ENCODE measurements at places on chromosomes 1 and 21.

DNA sequence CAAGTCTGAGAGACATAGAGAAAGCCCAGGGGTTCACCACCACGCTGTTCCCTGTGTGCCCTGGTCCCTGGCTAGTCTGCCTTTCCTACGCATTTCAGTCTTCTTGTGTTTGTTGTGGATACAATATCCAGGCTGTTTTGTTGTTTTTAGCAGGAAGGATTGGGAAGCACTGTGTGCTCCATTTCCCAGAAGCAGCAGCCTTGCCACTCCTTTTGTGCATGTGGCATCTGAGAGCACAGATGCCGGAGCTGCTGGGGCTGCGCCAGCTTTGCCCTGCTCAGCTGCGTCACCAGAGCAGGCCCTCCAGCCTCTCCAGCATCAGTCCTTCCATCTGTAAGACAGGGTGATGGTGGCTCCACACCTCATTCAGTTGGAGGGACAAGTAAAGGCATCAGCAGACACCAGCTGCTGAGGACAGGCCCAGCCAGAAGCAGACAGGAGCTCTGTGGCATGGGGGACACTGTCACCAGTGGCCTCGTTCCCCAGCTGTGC, 94.4 kb upstream of the COL6A1 start:
- DNase-seq: peak; percentile 24

DNA sequence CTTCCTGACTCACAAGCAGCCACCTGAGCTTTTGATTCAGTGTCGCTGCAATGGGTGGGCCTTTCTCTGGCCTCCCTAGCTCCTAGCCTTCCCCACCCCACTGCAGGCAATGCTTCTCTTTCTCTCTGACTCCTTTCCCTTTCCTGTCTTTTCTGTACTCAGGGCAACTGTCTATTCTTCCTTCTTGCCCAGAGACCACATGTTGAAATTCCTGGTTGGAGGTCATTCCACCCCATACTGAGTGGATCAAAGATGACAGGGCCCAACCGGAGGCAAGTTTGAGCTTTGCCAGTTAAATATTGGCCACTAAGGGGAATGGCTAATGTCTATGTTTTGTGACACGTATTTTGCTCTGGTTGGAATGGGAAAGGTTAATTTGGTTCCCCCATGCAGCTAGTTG, 65.2 kb upstream of the ARID1A start:
- no peak for DNase-seq

DNA sequence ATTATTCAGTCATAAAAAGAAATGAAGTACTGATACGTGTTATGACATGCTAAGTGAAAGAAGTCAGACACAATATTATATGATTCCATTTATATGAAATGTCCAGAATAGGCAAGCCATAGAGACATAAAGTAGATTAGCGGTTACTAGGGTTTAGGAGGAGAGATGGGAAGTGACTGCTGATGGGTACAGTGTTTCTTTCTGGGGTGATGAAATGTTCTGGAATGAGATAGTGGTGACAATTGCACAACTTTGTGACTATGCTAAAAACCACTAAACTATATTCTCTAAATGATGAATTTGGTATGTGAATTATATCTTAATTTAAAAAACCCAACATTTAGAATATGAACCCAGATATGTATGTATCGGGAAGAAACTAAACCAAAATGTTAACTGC, 27.6 kb downstream of the IPP start:
- no peak for DNase-seq

DNA sequence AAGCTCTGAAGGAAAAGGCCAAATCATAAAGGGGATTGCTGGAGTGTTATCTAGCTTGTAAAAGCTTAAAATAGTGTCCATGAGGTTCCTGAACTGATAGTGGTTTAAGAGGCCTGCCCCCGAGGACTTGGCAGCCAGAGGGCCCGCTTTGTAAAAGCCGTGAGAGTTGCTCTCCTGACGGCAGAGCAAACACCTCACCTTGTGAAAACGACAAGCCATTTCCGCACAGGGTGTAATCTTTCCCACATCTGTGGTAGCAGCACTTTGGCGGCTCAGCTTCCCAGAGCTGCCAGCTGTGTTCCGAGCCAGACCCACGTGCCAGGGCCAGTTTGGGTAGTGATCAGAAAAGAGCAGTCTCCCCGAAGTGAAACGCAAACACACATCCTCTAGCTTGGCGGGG, 37.0 kb downstream of the SERBP1 start:
- no peak for DNase-seq

DNA sequence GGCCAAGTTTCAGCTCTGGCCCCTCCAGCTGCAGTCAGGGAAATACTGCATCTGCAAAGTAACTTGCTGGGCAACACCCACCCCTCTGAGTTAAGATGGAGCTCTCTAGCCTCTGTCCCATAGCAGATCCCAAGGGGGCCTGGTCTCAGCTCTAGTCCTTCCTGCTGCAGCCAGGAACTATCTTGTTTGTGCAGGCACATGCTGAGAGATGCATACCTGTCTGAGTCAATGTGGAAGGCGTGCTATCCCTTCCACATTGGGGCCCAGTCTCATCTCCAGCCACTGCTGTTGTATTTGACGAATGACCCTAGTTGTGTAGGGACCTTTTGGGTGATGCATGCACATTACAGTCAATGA, 76.4 kb downstream of the CTH start:
- no peak for DNase-seq

- no peak for DNase-seq
Observed at GRCh38 chr1:56496821-56497772, 82.3 kb downstream of the PLPP3 start.

DNA sequence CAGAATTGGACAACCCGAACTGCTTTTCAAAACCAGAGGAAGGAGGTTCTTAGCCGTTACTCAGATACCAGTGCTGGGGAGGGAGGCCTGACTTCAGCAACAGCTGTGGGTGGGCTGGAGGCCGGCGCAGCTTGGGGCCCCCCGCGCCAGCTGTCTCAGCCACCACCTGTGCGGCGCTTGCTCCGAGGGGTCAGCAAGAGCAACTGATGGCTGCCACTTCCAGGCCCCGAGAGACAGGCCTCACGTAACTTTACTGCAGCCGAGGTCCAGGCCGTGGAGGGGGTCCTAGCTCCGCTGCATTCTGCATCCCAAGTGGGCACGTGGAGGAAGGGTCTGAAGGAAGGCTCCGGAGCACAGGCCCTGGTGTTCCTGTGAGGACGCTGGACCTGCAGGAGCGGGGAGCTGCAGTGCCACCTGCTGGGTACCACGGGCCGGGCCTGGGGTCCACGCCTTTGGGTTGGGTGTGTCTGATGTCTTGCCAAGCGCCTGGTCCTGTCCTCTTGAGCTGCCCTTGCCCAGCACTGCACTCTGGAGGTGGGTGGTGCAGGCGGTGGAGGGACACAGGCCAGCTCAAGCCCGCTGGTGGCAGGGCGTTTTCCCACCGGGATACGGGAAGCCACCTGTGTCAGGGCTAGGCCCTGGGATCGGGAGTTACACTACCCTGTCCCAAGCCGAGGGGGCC, 9.8 kb downstream of the THAP3 start:
- peak; percentile 26 for DNase-seq

DNA sequence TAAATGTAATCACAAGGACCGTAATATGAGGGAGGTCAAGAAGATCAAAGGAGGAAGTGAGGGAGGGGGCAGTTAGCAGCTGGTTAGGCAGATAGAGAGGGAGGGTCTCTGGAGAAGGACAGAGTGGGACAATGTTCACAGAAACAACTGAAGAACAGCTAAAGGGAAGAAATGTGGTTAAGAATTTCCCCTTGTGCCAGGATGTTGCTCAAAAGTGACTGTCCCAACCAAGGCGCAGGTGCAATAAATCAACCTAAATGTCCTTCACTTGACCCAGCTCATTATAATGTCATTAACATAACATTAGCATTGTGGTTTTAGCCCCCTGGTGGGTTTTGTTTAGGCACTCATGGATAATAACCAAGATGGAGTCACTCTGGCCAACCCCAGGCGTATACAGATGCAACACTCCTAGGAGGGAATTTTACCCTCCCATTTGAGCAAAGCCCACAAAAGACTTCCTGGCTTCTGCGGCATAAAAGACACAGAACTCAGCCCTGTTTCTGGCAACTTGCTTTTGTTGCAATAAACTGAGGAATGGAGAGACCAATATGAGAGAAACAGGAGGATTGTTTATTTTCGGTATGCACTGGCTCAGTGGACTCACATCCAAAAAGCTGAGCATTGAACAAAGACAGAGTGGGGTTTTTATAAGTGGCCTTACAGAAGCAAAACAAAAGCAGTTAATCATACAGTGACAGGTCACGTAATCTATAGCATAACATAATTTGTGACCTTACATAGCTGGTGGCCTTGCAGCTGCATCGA, 7.3 kb upstream of the CA6 start:
- DNase-seq: no peak

DNA sequence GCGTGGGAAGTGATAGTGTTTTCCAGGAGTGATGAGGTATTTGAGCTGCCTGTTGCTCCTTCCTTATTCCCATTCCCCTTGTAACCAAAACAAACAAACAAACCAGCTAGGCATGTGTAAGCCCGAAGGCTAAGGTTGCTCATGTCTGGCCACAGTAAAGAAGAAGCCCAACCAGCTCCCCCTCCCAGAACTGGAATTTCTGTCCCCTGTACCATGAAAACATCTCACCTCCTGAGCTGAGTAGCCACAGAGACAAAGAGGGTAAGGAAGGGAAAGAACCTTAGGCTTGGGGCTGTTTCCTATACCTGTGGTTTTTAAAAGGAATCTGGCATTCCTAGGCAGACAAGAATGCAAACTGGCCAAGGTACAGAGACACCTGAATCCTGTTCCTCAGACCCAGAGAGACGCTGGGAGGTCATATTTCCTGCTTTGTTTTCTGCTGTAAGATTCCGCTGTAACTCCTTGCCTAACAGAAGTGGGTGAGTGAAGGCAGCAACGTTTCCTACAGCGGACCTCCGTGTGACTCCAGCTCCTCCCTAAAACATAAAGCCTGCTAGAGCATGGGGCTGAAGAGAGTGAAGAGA, 41.7 kb upstream of the RAB4A start:
- DNase-seq: no peak

- no peak for DNase-seq
Observed at GRCh38 chr1:190144650-190145049, 333.0 kb downstream of the BRINP3 start.

GRCh38 chr1:2570332-2570731, 14.2 kb downstream of the TNFRSF14 start:
- no peak for DNase-seq

- no peak for DNase-seq
Observed at GRCh38 chr1:75338616-75339483, 204.7 kb downstream of the LHX8 start.

GRCh38 chr1:179230721-179231120, 1.2 kb upstream of the ABL2 start:
- DNase-seq: no peak

DNA sequence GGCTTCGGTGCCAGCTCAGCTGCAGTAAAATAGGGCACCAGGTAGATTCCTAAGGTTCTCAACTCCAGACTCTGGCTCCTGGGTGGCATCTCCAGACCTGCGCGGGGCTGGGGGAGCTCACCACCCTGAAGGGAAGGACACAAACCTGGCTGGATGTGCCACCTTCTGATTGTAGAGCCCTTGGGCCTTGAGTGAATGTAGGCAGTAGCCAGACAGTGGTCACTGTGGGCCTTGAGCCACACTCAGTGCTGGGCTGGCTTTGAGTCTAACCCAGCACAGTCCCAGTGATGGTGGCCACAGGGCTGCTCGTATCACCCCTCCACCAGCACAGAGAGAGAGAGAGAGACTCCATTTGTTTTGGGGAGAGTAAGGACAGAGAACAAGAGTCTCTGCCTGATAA, 38.0 kb upstream of the SH3GLB1 start:
- DNase-seq: no peak

GRCh38 chr1:9853249-9853595, 29.5 kb upstream of the CLSTN1 start:
- DNase-seq: no peak

- DNase-seq: no peak
Observed at GRCh38 chr21:38498057-38498833, at the start of gene ERG. TSS of gene ERG (minus strand) at chr21:38498477. CDS start at chr21:38498380, 97 bp downstream.

DNA sequence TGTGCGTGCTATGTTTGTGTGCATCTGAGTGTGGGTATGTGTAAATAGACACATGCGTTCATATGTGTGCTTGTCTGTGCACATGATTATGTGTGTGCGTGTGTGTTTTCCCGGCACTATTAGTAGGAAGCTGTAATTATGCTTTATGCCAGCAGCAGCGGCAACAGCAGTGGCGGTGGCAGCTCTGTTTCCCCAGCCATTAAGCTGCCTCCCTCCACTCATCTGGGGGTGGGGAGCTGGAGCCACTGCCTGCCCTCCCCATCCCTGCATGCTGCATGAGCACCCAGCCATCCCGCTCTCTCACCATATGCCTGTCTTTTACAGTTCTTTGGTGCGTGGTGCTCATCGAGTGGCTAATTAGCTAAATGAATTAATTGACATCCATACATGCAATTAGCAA, 30.5 kb upstream of the ACOT11 start:
- DNase-seq: no peak

DNA sequence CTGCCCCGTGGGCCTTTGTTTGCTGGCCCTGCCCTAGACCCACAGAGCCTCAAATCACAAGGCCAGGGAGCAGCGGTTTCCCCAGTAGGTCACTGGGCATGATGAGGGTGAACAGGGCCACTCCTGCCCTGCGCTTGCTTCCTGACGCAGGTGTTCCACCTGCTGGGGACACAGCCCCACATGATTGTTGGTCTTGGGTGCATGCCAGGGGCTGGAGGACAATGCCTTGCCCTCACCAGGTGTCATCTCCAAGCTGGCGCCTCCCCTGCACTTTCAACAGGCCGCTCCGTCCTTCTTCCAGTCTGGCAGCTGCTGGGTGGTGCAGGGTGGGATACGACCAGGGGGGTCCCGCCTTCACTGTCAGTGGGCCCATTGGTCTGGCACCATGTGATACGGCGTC, 24.3 kb downstream of the IL10RB start:
- DNase-seq: no peak

DNA sequence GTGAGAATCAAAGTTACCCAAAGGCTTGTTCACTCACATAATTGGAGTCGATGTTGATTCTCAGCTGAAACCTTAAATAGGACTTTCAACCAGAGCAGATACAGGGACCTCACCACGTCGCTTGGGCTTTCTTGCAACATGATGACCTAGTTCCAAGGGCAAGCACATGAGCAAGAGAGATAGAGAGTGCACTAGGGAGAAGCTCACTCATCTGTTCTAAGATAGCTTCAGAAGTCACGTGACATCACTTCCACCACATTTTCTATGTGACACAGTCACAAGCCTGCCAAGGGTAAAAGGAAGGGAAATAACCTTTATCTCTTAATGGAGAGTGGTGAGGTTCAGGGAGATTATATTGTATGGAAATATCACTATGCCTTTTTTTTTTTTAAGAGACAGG, 470.1 kb upstream of the PLXNA2 start:
- DNase-seq: no peak

DNA sequence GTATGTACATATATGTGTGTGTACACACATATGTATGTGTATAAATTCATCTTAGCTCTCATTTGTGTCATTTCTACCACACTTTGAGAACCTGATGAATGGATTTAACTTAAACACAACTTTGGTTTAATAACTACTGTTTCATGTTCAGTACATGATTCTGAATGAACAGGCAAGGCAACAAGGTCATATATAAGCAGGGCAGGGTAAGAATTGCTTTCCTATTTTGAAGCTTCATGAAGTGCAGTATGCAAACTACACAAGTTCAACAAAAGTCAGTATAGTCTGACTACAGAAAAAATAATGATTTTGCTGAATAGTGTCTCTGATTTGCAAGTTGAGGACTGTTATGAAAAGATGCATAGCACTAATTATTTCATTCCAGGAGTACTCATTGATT, 127.6 kb downstream of the KCNK2 start:
- DNase-seq: no peak
